Neural progenitor cell (in vitro differentiated cells): ENCODE measurements at places on chromosomes 16 and 17.

DNA sequence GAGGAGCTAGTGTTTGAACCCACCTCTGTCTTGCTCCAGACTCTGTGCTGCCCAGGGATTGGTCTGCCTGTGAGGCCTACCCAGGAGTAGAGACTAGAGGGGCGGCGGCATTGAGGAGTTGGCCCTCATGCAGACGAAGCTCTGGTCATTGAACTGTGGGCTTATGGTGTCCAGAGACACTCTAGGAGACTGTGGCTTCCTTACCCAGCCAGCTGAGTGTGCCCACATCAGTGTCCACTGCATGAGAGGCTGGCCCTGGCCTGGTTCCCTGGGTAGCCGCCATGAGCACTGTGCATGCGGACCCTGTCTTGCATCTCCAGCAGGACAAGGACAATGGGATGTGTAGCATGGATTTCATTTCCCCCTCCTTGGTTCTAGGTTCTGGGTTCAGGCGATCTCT lies 14.0 kb downstream of the SGSM2 start:
- DNase-seq, result no peak

- no peak for DNase-seq
Measured at GRCh38 chr17:31320791-31321190, 631 bp downstream of the EVI2A start.

- no peak for DNase-seq
Measured at GRCh38 chr16:86121374-86122010, 222.5 kb downstream of the IRF8 start.

GRCh38 chr16:85606904-85607303 lies 6.2 kb upstream of the GSE1 start:
- no peak for DNase-seq
